ENCODE measurements at places on chromosomes 6 and 20.

DNA sequence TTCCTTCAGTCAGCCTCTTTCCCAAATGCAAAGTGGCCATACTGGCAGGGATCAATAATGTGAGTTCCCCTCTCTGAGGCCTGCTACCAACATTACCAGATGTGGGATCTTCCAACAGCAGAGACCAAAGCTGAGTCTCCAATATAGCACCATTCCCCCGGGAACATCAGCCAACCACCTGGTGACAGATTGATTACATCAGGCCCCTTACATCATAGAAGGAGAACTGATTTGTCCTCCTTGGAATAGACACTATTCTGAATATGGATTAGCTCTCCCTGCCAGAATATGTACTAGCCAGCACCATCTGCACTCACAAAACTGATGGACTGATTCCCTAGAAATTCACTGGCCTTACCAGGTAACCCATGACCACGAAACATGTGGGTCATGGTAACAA is 61.9 kb upstream of the CARMIL1 start:
- DNase-seq: no peak

- DNase-seq: no peak
Measured at GRCh38 chr6:103672169-103672568, 1187.5 kb downstream of the HACE1 start.

- no peak for DNase-seq
Measured at GRCh38 chr6:166736634-166737033, 109.6 kb upstream of the RPS6KA2 start.

DNA sequence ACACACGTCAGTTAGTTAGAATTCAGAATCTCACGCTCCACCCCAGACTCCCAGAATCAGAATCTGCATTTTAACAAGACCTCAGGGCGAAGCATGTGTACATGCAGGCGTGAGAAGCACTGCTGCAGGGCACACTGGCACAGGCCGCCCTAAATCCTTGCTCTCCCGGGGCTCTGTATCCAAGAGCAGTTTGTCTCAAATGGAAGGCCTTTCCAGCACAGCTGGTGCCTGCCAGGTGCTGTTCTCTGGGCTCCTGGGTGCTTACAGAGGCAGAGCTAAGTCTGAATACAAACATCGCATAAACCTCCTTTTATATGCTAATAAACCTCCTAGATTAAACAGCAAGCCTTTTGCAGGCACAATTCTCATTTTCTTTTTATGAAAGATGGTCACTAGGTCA is 119.1 kb upstream of the CD93 start:
- no peak for DNase-seq

DNA sequence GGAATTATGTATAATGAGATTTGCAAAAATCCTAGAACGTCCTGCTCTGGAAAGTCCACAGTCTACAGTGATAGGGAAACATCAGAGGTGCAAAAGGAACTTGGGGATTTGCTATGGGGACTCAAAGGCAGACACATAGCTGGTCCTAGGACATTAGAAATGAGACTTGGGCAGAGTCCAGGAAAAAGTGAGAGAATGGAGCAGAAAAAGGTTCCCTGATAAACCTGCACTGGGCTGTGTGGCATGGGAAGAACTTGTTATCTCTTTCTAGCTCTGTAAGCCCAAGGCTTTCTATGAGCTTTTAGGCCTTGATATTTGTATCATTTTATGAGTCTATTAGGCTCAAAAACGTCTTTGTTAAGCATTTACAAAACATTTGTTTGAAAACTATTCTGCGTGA is 15.2 kb downstream of the PRND start:
- DNase-seq: no peak

- no peak for DNase-seq
Measured at GRCh38 chr6:7115543-7116231, 7.9 kb downstream of the RREB1 start.

DNA sequence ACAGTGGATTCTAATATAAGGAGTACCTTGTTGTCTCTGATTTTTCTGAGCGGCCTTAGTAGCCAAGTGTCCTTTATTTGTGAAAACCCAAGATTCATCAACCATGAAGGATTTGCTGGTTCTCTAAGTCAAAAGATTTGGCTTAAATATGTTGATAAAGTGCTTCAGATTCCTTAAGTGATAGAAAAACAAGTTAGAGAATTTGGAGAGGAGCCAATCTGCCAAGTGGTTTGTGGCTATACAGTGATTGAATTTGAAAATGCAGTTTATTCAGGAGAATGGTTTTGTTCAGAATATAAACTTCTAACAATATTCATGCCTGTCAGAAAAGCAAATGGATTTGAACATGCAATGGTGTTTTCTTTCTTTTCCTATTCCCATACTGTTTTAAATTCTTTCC is 54.8 kb downstream of the CAP2 start:
- no peak for DNase-seq
